Ureter (tissue), 1 donor: ENCODE measurements at places on chromosomes 4 and X.

DNA sequence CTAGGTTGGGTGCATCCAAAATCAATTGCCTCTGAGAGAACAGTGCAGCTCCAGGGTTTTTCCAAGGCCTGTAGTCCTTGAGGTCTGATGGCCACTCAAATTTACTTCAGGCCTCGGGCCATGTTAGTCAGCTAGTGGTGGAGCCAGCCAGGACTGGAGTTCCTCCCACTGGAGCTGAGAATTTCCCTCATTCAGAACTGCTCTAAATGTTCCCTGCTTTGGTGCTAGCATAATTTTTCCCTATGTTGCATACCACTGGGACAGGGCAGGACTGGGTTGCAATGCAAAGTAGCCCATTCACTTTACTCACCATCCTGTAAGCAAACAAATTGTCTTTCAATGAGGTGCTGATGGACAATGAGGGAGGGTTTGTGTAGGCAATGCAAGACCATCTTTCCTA is 146.0 kb upstream of the ZXDB start:
- no peak for DNase-seq

- DNase-seq, result no peak
Observed at GRCh38 chr4:8582436-8582835, 2.2 kb downstream of the GPR78 start.

- no peak for DNase-seq
Observed at GRCh38 chr4:121011780-121012340, 60.5 kb downstream of the NDNF start.

DNA sequence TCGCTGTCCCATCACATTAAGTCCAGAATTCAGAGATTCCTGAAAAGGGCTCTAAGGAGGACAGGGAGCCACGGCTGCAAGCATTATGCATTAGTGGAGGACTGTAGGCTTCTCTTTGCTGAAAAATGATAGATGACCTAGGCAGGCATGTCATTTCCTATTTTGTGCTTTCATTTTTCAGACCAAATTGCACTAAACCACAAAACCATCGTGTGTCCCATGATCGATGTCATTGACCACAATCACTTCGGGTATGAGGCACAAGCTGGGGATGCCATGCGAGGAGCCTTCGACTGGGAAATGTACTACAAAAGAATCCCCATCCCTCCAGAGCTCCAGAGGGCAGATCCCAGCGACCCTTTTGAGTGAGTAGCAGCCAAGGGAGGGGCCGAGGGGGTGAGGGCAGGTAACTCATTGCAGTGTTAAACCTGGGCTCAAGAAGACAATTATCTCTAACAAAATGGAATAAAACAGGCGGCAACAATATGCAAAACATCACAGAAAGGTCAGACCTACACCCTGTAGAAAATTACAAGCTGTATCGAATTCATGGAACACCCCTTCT is 355.2 kb upstream of the GALNT7 start:
- DNase-seq, result no peak

GRCh38 chr4:1212546-1213335 is 36.2 kb downstream of the CTBP1 start:
- no peak for DNase-seq

DNA sequence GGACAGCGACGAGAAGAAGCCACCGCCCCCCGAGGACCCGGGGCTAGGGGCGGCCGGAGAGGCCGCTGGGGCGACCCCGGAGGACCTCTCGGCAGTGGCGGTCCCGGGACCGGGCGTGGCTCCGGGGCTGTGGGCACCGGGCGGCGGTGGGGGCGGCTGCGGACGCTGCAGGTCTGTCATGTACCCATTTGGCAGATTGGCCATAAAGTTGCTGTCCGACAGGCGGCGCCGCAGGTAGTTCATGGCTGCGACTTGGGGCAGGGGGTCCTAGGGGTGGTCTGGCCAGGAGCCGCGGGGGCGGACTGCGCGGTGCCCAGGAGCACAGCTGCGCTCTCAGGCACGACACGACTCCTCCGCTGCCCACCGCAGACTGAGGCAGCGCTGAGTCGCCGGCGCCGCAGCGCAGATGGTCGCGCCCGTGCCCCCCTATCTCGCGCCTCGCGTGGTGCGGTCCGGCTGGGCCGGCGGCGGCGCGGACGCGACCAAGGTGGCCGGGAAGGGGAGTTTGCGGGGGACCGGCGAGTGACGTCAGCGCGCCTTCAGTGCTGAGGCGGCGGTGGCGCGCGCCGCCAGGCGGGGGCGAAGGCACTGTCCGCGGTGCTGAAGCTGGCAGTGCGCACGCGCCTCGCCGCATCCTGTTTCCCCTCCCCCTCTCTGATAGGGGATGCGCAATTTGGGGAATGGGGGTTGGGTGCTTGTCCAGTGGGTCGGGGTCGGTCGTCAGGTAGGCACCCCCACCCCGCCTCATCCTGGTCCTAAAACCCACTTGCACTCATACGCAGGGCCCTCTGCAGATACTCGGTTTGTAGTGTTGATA is at the start of gene SYN1:
TSS of gene SYN1 (minus strand) at position 372 of the 817 bp plus-strand sequence. CDS start at position 243, 129 bp downstream.
- DNase-seq, result peak; percentile 77

- no peak for DNase-seq
Observed at GRCh38 chr4:104571341-104571740, 76.6 kb upstream of the CXXC4 start.

- no peak for DNase-seq
Observed at GRCh38 chr4:155722816-155723499, 35.9 kb upstream of the GUCY1B1 start.

DNA sequence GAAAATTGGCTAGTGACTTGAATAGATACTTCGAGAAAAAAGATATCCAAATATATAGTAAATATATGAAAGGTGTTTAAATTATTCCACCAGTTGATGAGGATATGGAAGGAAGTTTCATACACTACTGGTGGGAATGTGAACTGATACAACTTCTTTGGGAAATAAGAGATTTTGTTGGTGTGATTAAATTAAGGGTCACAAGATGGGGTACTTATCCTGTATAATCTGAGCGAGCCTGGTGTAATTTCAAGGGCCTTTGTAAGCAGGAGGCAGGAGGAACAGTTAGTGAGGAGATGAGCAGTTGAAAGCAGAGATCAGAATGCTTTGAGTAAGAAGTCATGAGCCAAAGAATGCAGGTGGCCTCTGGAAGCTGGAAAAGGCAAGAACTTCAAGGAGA is 192.2 kb downstream of the KCTD8 start:
- DNase-seq, result no peak

- DNase-seq, result no peak
Observed at GRCh38 chr4:164509951-164510350, 244.0 kb upstream of the SMIM31 start.

- DNase-seq, result no peak
Observed at GRCh38 chrX:106612393-106612763, 600 bp downstream of the RADX start.

DNA sequence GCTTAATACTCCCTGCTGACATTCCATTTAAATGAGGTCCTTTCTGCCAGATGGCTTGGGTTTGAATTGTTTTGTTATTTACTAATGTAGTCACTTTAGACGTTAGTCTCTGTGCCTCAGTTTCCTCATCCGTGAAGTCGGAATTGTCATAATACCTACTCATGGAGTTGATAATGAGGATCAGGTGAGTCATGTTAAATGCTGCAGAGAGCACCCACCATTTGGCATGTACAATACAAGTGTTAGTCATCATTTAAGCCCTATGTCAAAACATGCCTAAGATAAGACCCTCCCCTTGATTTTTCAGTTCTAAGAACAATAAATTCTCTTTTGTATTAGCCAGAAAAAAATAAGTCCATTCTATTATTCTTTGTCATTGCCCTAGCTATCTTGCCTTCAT is 534.8 kb upstream of the HTR2C start:
- DNase-seq, result no peak

DNA sequence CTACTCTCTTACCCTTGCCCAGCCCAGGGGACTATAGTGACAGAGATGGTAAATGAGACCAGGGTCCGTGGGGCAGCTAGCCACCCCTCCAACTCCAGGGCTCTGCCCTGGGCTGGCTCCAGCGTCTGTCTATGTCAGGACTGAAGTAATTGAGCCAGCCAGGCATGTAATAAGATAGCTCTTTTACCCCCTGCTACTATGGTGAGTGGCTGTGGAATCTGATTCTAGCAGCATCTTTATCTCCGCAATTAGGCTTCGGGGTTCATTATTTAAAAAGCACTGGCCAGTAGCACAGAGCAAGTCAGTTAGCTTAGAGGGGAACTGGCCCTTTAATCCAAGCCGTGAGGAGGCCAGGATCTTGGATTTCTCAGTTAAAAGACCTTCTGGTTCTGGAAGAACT is 123.3 kb upstream of the RAI2 start:
- DNase-seq, result no peak

- DNase-seq, result no peak
Observed at GRCh38 chr4:108072300-108072699, 82.6 kb downstream of the HADH start.

GRCh38 chr4:38373375-38373774 is 290.6 kb upstream of the KLF3 start:
- no peak for DNase-seq

- DNase-seq, result peak; percentile 66
Observed at GRCh38 chr4:10096201-10096977, 20.2 kb downstream of the WDR1 start.

- DNase-seq, result no peak
Observed at GRCh38 chr4:151804821-151805220, 44.0 kb upstream of the GATB start.

DNA sequence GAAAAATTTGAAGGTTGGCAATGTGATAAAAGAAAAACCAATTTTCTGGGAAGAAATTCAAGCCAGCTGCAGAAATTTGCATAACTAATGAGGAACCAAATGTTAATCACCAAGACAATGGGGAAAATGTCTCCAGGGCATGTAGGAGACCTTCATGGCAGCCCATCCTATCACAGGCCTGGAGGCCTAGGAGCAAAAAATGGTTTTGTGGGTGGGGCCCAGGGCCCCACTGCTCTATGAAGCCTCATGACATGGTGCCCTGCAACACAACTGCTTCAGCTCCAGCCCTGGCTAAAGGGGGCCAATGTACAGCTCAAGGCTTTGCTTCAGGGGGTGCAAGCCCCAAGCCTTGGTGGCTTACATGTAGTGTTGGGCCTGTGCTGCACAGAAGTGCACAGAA is 184.0 kb downstream of the TBCK start:
- no peak for DNase-seq

DNA sequence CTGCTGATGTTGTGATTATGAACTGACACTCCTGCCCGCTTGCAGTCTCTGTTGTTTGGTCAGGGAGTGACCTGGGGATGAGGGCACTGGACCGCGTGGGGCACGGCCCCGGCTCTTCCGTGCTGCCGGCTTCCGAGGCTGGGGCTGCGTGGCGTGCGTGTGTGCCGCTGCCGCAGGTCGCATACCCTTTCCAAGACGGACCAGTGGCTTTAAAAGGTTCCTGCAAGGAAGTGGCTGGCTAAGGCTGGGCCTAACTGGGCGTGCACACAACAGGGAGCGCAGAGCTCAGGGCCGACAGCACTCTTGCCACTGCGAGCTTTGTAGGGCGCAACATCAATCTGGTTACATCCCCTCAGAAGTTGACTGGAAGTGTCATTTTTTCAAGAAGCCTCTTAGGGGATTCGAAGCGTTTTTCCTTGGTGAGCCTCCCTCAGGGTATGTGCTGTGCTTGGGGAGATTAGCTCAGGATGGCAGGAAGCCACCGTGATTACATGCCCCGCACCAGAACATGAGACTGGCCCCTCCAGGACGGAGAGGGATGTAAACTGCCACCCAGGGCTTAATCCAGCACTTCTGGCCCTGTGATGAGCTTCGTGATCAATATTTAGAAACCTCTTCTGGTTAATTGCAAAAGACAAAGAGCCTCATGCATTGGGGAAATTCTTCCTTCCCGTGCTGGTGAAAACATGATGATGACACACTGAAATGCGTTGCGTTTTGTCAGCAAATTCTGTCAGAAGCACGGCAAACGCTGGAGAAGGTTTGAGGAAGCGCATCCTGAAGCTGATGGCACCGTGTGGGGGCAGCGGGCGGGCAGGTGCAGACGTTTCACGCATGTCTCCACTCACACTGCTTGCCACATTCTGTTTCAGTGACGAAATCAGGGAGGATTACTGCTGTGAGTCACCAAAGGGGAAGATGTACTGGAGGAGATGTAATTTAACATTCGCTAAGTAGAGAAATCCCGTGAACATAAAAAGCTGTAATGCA is 11.1 kb downstream of the MAEA start:
- DNase-seq, result no peak

DNA sequence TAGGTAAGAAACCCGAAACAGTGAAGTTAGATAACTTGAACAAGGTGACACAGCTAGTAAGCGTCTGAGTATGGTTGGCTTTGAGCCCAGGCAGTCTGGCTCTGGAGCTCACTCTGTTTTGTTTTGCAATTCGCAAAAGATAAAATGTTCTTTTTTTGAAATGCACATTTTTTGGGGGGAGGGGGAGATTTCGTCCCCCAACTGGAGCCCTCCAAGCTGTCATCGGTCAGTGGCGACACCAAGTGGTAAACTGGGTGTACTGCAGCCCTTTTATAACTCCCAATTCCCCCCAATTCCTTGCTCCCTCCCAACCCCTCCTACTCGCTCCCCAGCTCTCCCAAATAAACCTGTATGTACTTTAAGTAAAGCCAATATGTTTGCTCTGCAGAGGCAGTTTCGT is 2.8 kb upstream of the CLCN5 start:
- DNase-seq, result peak; percentile 52

DNA sequence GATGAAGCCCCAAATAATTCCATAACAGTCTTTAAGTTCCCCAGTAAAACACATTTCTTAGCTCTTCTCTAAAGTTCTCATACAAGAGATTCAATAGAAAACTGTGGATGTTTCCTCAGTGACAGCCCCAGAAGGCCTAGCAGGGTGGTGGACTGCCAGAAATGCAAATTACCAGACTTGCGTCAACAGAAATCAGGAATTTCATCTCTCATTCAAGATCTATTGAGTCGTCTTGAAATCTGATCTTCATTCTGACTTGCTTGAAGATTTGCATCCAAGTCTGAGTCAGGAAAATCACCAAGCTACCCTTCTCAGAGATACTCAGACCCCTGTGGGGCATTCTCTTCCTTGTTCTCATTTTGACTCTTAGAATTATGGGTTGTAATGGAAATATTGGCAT is 68.9 kb upstream of the NDP start:
- DNase-seq, result no peak

DNA sequence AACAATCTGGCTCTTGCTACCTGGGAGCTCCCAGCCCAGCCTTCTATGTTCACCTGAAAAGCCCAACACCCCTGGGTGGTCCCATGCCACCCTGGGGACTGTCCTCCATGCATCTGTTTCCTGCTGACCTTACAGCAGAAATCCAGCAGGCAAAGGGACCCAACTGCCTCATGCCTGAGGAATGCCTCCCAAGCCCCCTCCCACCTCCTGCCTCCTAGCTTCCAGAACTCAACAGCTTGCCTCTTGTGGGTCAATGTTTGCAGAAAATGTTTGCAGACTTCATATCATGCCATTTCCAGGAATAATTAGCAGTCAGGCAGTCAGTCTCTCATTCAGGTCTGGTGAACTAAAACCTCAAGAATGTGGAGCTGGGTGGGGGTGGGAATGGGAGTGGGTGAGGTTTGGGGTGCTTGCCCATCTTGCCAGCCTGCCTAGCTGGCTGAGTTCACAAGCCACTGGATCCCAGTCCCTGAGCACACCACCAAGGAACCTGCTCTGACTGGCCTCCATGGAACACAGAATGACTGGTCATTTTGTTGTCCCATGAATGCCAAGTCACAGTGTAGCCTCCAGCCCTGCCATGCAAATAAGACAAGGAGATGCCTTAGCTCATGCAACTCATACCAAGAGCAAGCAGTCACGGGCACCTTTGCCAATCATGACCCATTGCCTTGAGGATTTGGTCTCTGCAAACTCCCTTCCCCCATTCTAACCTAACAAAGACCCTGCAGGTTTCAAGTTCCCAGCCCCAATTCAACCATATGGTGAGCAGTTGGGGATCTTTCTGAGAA is 12.1 kb upstream of the PLAC1 start:
- no peak for DNase-seq

- no peak for DNase-seq
Observed at GRCh38 chr4:87193958-87194675, 26.3 kb downstream of the KLHL8 start.
